ENCODE measurements at places on chromosomes 6 and 20.

DNA sequence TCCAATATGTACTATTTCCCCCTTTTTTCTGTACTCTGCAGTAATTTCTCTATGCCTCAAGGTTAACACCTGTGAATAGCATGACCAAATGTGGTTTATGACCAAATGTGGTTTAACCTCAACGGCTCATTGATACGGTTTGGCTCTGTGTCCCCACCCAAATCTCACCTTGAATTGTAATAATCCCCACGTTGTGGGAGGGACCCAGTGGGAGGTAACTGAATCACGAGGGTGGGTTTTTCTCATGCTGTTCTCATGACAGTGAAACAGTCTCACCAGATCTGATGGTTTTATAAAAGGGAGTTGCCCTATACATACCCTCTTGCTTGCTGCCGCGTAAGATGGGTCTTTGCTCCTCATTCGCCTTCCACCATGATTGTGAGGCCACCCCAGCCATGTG lies 18.7 kb downstream of the DEK start:
- no peak for DNase-seq

DNA sequence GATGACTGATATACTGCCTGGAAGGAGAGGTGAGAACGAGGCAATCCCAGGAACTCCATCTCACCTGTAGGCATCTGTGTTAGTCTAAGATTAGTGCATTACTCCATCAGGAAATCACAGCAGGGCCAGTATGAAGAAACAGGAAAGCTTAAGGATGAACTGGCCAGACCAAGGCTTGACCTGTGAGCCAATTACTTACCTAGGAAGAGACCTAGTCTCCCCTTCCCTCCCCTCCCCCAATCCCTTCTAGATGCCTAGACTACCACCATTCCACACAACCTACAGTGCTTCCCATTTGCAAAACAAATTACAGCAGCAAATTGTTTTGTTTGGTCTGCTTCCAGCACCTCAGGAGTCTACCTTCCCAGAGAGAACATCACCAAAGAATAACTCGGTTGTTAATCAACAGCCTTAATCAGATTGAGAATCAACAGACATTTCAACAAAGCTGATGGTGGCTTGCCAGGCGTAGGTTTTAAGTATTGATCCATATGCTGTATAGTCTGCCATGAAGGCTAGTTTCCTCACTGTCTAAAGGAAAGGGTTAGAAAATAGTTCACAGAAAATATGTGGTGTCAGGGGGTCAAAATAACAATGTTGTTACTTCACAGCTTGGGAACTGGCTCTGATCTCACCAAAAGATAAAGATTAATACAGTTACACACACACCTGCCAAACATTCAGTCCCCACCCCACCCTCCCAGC lies 10.1 kb downstream of the PKHD1 start:
- no peak for DNase-seq

DNA sequence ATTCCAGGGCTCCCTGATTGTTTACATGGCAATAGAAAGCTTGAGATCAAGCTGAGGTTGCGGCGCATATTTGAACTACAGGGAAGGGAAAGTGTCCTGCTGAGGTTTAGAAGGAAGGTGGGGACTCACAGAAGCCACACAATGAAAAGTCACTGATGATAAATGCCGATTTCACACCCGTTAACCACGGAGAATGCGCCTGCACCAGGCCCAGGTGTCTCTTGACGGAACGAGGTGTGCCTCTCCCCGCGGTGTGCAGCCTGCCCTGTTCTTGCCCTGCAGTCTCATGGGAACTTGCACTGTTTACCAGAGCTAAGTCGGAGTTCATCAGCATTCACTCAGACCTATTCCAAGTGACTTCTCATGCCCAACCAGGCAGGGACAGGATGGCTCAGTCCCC lies 90.3 kb downstream of the LY86 start:
- no peak for DNase-seq

DNA sequence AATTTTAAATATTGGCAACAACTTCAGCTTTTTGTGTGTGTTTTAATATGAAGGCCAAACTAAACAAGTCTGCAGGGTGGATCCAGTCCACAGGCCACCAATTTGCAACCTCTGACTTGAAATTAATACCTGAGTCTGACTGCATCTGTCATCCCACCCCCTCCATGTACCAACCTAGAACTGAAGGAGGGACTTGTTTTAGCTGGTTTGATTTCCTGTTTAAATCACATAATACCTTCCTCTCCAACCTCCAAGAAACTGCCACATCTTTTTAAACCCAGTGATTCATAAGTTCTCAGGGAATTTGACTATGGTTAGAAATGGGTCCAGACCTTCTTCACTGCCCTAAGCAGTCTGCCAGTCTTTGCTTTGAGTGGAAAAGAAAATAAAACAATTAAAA lies 21.6 kb downstream of the RNF8 start:
- no peak for DNase-seq

GRCh38 chr6:144415835-144416237 lies 130.7 kb downstream of the UTRN start:
- no peak for DNase-seq

- DNase-seq: no peak
Observed at GRCh38 chr6:125421836-125422235, 120.1 kb upstream of the HDDC2 start.

DNA sequence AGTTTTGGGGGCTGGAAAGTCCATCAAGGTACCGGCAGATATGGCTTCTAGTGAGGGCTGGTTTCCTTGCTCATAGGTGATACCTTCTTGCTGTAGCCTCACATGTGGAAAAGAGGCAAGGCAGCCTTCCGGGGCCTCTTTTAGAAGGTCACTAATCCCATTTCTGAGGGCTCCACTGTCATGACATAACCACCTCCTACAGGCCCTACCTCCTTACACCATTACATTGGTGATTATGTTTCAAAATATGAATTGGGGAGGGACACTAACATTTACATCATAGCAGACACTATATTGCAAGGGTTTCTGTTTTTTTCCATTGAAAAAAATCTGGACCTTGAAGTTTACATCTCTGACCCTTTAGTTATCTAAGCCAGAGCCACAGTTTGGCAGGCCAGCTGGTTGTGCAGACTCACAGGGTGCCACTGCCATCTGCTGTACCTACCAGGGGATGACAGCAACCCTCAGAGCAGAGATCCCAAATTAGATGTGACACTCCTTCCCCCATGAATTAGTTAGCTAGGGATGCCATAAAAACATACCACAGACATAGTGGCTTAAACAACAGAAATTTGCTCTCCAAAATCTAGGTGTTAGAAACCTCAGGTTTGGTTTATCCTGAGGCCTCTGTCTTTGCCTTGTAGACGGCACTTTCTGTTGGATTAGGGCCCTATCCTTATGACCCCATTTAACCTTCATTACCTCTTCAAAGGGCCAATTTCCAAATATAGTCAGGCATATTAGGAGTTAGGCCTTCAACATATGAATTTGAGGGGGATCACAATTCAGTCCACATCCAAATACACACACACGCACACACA lies 166.4 kb upstream of the RNF217 start:
- peak; percentile 56 for DNase-seq

- DNase-seq: no peak
Observed at GRCh38 chr6:98566126-98566525, 268.2 kb upstream of the POU3F2 start.

DNA sequence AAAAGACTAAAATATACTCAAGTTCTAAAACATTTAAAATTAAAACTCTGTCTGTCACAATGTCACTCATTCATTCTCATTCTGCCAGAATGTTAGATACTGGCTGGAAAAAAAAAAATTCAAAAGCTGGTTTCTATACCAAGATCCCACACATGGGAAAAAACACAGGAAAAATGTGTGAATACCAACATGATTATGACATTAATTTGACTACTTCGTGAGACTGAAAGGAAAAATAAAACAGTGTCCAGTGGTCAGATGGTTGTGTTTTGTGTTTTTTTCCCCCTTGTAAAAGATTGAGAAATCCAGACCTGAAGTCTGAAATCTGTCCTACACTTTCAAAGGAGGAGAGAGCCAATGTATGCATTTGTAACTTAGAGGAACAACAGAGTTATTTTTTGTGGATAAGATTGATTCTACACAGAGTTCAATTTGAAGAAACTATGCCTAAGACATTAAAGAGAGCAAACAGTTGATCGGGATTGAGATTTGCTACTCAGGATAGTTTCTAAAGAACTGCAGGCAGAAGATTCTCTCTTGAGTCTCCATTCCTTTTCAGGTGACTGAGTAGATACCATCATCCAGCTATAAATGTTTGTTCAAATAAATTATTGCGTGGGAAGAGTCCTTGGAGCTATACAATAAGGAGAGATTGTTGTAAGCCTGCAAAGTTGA lies 39.2 kb upstream of the TXLNB start:
- DNase-seq: no peak

GRCh38 chr20:42686057-42686456 lies 503.6 kb downstream of the PTPRT start:
- no peak for DNase-seq

- DNase-seq: no peak
Observed at GRCh38 chr20:19841740-19842139, 83.7 kb downstream of the RIN2 start.

DNA sequence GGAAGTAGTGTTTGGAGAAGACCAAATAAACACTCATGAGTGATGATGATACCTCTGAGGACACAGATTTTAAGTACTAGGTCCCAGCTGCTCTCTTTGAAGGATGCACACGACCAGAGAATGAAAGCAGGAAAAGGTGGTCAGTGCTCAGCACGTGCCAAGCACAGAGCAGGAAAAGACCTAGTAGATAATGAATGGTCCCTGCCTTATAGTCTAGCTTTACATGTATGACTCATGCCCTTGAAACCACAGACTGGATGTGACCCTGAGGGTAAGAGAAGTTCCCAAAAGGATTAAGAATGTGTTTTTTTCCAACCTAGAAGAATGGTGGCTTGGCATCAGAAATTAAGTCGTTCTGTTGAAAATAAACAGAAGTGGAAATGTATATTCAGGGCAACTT lies 2.8 kb upstream of the MC3R start:
- peak; percentile 38 for DNase-seq

GRCh38 chr20:50396623-50397022 lies 113.6 kb upstream of the PTPN1 start:
- no peak for DNase-seq

DNA sequence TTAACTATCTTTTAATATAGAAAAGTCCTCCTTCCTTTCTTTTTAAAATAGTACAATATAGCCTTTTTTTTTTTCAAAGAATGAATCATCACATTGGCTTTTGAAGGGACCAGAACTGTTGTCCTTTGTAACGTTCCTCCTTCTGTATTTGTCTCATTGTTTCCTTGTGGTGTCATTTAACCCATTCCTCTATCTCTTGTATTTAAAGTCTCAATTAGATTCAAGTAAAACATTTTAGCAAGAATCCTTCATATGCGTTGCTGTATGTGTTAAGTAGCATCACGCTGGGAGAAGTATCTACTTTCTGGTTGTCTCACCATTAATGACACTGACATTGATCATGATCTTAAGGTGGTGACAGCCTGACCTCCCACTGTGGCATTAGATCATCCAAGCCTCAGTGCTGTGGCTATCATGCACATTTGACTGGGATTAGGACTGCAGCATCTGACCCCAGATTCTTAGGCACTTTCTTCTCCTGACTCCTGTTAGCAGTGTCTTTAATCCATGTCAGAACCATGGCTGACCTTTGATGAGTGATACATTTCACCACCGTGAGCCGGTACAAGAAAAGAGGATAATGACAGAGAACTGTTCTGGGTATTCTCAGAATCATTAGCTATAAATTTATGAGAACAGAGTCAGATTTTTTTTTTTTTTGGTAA lies 67.5 kb upstream of the TFB1M start:
- no peak for DNase-seq

GRCh38 chr6:19157486-19157885 lies 679.7 kb upstream of the ID4 start:
- no peak for DNase-seq

GRCh38 chr20:10949930-10950783 lies 276.4 kb upstream of the JAG1 start:
- DNase-seq: no peak

- no peak for DNase-seq
Observed at GRCh38 chr6:110614586-110614985, 138.2 kb upstream of the SLC22A16 start.

GRCh38 chr20:19621072-19621471 lies 137.0 kb upstream of the RIN2 start:
- no peak for DNase-seq

DNA sequence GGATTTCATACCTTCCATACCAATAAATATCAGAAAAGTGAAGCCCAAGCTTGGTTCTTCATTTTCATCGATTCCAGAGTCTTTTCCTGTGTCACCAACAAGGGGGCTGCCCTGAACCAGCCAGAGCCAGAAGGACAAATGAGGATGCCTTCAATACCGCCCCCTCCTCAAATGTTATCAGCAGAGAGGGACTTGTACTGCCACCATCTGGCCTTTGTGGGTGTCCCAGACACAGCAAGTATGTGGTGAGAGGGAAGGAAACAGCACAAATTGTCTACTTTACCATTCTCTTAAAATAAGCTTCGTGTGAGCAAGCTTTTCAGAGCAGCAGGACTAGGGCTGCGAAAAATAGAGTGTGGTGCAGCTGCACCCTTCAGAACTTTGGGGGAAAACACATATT lies 165.3 kb downstream of the SOBP start:
- no peak for DNase-seq

- DNase-seq: no peak
Observed at GRCh38 chr6:38483526-38483925, 156.2 kb downstream of the BTBD9 start.

- DNase-seq: no peak
Observed at GRCh38 chr6:127100510-127101140, 17.8 kb upstream of the RSPO3 start.

DNA sequence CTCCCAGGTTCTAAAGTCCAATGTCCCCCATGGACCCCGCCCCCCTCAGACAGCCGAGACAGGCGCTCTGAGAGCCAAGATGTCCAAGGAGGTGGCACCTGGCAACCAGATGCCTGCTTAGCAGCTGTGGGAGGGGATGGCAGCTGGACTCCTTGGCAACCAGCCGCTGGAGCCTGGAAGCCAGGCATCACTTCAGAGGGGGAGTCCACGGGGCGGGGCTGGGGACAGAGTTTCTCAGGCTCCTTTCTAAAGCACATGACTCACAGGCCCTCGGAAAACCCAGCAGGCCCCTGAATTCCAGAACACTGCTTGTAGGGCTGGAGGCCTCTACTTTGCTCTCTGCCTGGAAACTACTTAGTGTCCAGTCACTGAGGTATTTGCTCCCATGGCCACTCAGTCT lies 51.5 kb downstream of the PREX1 start:
- no peak for DNase-seq

GRCh38 chr6:46876126-46876525 lies 45.6 kb downstream of the ADGRF5 start:
- DNase-seq: peak; percentile 94

DNA sequence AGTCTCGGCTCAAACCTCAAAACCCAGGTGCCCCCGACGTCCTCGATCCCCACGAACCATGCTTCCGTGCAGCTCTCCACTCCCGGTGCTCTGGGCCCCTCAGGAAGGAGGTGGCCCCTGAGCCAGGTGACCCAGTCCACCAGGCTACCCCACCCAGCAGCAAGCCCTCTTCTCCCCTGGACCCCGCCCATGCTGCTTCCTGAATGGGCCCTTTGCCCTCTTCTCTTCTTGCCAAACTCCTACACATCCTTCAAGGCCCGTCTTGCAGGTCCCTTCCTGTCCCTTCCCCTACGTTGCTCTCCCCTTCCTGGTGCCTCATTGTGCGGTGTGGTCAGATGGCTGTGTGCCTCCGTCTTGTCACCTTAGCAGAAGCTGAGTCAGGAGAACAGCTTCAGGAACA lies 3.4 kb upstream of the GATA5 start:
- DNase-seq: no peak

- peak; percentile 83 for DNase-seq
Observed at GRCh38 chr6:135266675-135267074, 85.6 kb downstream of the MYB start.

All from DMS153 (cell line).